NCI-H1694 treated with DMSO at 0.1 percent for 48 hours (cell line): ENCODE measurements at places on chromosomes 12 and 14.

DNA sequence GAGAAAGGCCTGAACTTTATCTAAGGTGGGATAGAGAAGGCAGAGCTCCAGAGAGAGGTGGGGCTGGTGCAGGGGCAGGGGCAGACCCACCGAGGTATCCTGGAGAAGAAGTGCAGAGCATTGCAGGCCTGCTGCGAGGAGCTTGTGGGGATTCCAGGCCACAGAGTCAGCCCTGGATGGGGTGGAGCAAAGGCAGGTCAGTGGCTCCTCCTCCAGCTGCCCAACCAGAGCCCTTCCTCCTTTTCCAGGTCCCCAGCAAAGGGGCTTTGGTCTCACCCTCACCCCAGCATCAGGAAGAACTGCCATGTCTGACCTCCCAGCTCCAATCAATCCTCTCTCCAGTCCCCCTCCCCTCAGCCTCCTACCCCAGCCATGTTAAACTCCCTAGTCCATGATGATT, 19.8 kb upstream of the ZNF740 start:
- DNase-seq: no peak

GRCh38 chr12:131147293-131147692, 193.6 kb downstream of the ADGRD1 start:
- no peak for DNase-seq

- no peak for DNase-seq
These were observed 210.8 kb upstream of the FLRT2 start for GRCh38 chr14:85319101-85319500.

DNA sequence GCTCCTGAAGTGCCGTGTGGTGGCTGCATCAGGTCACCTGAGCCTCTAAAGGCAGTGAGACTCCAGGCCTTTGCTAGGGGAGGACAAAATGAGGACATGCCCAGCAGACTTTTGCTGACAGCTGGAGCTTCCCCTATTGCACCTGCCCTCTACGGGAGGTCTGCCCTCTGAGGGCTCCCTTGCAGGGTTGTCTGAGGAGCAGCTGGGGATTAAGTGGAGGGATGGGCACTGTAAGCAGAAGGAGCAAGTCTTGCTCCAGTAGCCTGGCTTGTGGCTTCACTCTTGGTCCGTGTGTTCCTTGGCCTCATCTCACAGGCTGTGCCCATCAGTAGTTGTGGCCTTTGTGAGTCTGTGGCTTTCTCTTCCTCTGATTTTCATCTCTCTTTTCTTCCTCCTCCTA, 66.9 kb upstream of the NRXN3 start:
- no peak for DNase-seq

- no peak for DNase-seq
These were observed 87.6 kb upstream of the SSTR1 start for GRCh38 chr14:38120109-38120508.

- DNase-seq: no peak
These were observed 27.6 kb downstream of the SLC2A13 start for GRCh38 chr12:40078266-40078665.

DNA sequence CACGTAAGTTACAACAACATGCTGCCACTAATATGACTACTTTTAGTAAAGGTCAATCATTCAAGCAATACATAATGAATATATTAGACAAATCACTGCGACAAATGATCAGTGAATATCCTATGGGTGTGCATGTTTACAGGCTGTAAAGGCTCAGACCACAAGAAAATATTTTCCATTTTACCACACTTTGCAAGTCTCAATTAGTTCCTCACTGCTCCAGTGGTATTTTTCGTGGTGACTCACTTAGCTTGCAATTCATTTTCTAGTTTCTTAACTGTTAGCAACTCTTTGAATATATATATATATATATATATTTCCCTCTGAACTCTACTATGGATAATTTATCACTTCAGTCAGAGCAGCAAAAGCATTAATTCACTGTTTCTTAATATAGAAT, 96.9 kb downstream of the EML5 start:
- no peak for DNase-seq

DNA sequence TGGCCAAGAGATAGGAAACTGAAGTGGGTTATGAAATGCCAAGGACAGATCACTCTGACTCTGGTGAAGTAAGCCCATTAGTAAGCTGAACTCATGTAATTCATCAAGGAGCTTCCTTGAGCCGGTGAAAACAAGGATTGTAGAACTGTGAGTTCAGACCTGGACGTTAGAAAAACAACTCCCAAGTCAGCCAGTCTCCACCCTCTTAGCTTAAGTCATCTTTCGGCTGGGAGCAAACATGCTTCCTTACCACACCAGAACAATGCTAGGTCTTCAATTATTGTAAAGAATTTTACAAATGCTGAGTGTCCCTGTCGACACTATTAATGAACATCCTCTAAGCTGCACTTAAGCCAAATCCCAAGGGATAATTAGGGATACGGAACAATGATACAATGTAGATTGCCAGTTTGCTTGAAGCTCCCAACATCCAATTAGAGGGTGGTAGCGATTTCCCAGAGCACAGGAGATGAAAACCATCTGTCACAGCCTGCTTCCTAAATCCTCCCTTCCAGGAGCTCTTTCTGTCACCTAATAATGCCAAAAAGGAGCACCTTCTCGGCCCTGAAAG, 45.7 kb upstream of the VASH1 start:
- peak; percentile 100 for DNase-seq

GRCh38 chr12:95762123-95762785, 28.3 kb downstream of the NTN4 start:
- no peak for DNase-seq

- no peak for DNase-seq
These were observed 448.7 kb upstream of the FBXO33 start for GRCh38 chr14:39880965-39881364.

DNA sequence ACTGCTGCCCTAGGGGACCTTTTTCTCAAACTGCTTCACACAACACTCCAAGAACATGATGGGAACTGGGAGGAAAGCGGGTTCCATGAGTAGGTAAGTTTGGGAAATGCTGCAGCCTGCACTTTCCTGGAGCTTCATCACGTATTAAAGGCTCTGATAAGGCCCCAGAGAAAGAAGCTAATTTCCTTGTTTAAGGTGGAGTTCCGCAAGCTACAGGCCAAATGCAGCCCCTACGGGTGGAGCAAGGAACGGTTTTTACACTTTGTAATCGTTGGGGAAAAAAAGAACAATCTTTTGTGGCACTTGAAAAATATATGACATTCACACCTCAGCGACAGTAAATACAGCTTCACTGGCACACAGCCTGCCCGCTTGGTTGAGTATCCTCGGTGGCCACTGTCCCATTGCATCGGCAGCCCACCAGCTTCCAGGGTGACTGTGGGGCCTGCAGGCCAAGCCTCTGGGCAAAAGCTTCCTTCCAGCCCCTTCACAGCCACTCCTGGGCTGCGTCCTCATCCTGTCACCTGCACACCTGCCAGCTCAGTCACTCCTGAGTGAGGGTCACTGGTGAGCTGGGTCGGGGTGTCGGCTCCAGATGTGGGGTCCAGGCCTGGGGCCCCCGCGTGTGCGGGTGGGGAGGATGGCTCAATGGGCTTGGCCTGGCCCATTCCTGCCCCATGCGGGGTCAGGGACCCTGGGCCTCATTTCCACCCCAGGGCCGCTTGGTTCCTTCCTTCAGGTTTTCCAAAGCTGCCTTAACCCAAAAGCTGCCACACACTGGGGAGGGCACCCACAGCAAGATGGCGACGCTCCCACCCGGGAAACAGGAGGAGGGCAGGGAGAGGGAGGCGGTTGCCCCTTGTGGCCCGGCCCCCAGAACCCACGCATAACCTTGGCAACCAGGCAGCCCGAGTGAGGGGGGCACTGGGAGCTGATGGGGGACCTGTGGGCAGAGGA, 2.4 kb downstream of the AMN start:
- no peak for DNase-seq

- DNase-seq: no peak
These were observed 324 bp downstream of the POLE start for GRCh38 chr12:132686825-132687210.

DNA sequence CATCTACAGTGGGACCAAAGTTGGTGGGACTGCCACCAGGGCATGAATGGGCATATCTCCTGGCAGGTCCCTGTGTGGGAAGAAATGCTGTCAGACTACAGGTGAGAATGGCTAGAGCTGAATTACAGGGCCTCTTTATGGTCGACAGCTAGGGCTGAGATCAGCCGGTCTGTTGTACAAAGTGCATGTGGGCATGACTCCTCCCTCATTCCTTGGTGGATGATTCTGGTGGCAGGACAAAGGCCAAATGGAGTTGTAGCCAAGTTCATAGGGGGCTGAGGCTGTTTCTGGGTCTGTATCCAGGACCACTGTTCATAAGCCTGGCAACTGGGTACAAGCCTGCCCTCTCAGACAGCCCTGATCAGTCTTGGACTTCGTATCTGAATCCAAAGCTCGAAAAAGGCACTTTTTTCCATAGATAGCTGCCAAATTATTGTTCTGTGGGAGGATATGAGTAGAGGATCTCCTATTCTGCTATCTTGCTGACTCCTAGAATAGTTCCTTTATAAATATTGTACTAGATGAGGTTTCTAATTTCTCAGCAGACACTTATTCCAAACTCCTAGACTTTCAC, 460.8 kb downstream of the TMEM117 start:
- no peak for DNase-seq

GRCh38 chr12:106600503-106600902, 17.7 kb downstream of the RFX4 start:
- DNase-seq: no peak

DNA sequence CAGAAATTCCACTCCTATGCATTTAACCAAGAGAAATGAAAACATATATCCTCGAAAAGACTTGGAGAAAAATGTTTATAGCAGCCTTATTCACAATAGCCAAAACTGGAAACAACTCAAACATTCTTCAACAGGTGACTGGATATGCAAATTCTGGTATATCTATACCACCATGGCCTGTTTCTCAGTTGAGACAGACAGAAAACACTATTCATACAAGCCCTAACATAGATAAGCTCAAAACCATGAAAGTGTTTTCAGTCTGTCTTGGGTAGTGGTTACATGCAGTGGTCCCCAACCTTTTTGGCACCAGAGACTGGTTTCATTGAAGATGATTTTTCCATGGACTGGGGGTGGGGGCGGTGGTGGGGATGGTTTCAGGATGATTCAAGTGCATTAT, 83.8 kb downstream of the SRGAP1 start:
- DNase-seq: no peak

DNA sequence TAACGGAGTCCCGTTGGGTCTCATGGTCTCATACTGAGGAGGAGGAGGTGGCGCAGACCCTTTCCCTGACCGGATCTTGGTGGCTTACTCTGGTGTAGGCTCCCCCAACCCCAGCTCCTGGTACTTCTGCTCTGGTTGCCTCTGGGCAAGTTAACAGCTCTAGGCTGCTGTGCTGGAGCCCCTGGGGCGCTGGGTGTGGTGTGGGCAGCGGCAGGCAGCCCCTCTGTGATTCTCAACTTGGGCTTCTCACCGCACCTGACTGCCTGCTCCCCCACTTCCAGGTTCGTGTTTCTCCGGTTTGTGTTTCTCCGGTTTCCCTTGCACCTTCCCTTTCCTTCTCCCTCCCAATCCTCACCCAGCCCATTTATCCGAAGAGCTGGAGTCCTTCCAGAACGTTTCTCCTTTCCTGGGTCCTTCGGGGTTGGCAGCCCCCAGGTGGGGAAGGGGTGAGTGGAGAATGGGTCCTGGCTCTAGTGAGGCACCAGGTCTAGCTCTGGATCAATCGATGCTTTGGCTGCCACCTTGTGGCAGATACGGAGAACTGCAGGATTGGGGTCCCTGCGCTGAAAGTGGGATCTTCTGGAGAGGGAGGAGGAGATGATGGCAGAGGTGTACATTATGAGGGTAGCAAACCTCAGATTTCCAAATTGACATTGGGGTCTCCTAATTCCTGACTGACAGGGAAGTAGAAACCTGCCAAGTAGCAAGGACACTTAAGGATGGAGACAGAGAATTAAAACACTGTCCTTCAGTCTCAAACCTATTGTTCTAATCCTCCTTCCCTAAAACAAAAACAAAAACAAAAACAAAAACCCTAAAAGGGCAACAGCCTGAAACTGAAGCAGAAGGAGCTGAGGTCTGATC, 8.3 kb downstream of the CISTR start:
- peak; percentile 62 for DNase-seq

DNA sequence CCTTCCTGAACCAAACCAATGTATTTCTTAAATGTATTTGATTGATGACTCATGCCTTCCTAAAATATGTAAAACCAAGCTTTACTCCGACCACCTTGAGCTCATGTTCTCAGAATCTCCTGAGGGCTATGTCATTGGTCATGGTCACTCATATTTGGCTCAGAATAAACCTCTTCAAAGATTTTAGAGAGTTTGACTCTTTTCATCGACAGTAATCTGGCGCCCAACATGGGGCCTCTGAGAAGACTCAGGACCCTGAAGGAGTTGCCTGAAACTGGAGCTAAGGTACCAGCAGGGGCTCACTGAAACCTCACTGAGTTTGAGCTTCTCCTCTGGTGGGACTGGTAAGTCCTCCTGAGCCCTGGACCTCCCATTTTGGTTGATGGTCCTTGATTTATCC, 17.2 kb upstream of the PSMC1 start:
- no peak for DNase-seq

GRCh38 chr12:130642856-130643255, 73.2 kb downstream of the RIMBP2 start:
- DNase-seq: peak; percentile 27

DNA sequence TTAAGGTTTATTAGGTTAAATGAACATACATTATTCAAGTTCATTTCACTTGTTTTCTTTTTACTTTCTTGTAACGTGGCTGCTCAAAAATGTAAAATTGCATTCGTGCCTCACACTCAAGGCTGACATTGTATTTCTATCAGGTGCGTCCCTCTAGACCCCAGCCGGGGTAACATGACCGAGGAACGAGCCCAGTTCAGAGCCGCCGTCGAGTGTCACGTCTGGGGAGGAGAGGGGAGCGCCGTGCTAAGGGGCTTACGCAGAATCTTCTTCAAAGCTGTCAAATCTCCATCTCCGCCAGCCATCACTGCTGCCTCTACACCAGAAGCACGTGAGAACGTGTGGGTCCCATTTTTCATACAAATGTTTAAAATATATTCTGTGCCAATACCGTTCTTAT, 170.6 kb downstream of the RIMBP2 start:
- DNase-seq: no peak

DNA sequence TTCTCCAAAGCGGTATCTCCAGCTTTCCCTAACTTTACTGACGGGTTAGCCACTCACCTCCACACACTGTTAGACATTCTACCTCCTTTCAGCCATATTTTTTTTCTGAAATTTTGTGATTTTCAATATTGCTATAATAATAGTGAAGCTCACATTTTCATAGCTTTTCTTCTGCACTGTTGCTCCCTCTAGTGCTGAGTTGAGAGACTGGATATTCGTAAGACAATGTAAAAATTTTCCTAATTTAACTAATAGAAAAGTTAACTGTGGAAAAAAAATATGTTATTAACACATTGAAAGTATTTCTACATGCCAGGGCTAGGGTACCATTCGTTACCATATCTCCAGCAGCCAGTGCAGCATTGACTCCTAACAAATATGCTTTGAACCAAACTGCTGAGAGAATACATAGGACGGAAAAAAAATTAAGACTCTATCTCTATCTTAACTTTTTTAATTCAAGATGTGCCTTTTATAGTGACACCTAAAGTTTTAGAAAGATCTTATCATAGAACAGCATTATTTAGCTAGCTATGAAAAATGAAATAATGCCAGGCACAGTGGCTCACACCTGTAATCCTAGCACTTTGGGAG, 48.7 kb upstream of the ABCC9 start:
- peak; percentile 35 for DNase-seq

GRCh38 chr12:59973515-59973914, 377.7 kb downstream of the SLC16A7 start:
- DNase-seq: no peak

GRCh38 chr14:105118646-105119407, 49.7 kb downstream of the JAG2 start:
- DNase-seq: no peak

GRCh38 chr12:125340791-125341190, 275.6 kb downstream of the AACS start:
- DNase-seq: no peak

GRCh38 chr14:52825085-52825484, 33.7 kb upstream of the GNPNAT1 start:
- no peak for DNase-seq
